ENCODE measurements at places on chromosomes 16 and 17.

DNA sequence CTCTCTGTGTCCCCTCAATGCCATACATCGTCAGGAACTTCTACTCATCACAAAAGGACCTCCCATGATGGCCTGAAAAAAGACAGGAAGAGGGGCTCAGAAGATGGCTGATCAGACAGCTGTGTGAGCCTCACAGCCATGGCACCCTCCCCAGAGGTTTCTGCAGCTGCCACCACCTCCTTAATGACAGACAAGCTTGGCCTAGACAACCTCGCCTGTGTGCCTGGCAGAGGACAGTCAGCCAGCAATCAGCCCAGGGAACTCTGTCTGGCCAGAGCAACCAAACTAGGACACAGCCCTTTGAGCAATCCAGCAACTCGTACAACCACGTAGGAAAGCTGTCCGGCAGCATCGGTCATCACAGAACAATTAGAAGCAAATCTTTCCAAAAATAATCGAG, 54.2 kb upstream of the MED9 start:
- no peak for DNase-seq

GRCh38 chr16:26026709-26027450, 335.1 kb downstream of the HS3ST4 start:
- DNase-seq: no peak

- no peak for DNase-seq
Observed at GRCh38 chr17:62644487-62645173, 17.2 kb downstream of the MRC2 start.

DNA sequence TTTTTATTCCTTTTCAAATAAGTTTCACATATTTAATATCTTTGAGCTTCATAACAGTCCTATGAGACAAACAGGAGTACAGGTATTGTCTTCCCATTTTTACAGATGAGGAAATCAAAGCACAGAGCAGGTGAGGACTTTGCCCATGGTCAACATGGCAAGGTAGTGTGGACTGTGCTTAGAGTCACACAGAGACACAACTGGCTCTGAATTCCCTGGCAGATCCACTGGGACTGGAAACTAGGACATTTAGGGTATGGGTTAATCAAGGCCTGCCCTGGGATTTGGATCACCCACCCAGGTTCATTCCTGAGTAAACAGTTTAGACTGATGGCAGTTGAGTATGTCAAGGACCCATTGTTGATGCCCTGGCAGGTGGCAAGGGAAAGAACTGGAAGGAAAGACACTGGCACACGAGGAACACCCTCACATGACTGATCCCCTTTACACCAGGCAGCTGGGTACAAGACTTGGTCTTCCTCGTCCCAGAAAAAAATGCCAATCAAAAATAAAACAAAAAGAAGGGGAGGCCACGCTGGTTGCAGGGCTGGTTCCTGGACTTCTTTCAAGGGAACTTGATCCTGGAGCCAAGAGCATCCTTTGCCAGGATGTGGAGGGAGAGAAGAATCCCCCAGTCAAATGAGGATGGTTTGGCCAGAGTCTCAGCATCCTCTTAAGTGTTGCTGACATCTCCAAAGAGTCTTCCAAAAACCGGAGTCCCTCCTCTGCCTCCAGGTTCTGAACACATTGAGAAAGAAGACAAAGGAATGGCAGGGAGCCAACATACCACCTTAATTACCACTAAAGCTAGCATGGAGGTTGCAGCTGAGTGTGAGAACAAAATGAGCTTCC, 34.9 kb downstream of the CHD9 start:
- no peak for DNase-seq

- no peak for DNase-seq
Observed at GRCh38 chr17:73586275-73586832, 57.9 kb downstream of the SDK2 start.

DNA sequence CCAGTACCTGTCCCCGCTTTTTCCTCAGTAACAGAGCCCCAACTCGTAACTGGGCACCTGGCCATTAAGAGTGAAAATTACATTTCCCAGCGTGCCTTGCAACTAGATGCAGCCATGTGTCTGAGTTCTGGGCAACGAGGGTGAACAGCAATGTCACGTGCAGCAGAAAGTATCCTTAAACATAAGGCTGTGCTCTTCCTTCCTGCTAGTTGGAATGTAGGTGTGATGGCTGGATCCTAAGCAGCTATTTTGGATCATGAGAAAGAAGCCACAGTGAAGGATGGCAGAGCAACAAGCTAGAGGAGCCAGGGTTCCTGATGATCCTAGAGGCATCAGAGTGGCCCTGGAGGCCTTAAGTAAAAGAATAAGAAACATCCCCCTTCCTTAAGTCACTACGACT, 36.0 kb downstream of the ACTG1 start:
- no peak for DNase-seq

GRCh38 chr16:89022051-89022836, 45.2 kb upstream of the CBFA2T3 start:
- DNase-seq: no peak

GRCh38 chr16:88803264-88803987, at the start of gene CDT1:
Gene CDT1 (plus strand): TSS chr16:88803789. CDS start chr16:88803832, 43 bp downstream.
- DNase-seq: peak; percentile 89

- no peak for DNase-seq
Observed at GRCh38 chr17:75634376-75634740, 1.1 kb downstream of the SMIM5 start.
